ENCODE measurements at places on chromosomes 2 and 18.
A peak's percentile ranks its signal among the peaks of the same experiment; 100 is the strongest.

DNA sequence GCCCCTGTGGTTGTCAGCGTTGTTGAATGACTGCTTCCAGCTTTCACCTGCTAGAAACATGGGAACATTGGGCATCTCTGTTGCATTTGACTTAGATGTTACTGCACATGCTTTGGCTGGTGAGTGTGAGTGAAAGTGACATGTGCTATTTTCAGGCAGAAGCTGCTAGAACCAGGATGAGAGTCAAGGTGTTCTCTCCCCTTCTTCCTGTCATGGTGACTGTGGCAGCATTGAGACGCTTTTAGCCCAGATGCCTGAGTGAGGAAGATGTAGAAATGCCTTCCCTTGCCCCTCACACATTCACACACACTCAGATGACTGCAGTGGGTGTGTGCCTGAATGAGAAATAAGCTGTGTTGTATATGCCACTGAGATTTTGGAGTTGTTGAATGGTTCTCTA is 220.2 kb downstream of the PTPRM start:
- no peak for DNase-seq

DNA sequence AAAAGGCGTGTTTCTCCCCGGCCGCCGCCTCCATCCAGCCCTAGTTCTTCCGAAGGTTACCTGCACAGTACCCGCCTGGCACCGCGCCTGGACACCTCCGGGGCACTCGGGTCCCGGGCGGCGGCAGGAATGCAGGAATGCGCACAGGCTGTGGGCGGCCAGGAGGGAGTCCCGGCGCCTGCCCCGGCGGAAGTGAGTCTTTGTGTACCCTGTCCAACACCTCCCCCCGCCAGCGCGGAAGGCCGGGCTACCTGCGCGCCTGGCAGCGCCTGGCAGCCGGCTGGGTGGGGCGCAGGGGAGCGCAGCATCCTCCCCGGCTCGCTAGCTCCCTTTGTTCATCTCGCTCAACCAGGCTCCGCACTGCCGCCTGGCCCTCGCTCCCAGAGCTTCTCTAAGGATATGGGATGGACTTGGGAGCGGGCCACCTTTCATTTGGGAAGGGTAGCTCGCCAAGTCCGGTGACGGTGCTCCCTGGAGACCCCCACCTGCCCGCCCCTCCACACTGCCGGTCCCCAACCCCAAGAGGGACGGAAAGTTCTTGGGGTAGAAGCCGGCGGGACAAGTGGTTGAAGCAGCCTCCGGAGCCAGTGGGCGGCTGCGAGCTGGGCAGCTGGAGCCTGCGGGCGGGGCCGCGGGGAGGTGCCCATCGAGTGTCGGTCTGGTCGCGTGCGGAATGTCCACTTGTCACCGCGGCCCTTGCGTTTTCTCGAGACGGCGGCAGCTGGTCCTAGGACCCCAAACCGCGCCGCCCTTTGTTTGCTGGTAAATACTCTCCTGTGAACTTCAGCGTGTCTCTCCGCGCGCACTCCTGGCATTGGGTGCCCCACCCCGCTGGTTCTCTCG is 1.2 kb upstream of the ST6GAL2 start:
- DNase-seq: peak; percentile 58

GRCh38 chr2:168357797-168358472 is 98.1 kb upstream of the CERS6 start:
- no peak for DNase-seq

DNA sequence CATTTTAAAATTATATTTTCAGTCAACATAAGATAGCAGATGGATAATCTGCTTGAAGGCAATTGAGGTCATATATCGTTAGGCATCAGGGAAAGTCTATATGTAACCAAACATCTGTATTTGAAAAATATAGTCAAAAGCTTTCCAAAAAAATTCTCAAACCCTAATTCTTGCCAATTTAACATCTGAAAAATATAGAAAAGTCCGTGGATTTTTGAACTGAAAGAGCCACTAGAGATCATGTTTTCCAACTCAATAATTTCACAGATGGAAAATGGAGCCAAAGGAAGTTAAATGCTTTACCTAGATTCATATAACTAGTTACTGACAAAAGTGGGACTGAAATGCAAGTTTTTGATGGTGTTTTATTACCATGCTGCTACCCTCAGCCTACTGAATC is 185.1 kb upstream of the ZNF804A start:
- DNase-seq: no peak

DNA sequence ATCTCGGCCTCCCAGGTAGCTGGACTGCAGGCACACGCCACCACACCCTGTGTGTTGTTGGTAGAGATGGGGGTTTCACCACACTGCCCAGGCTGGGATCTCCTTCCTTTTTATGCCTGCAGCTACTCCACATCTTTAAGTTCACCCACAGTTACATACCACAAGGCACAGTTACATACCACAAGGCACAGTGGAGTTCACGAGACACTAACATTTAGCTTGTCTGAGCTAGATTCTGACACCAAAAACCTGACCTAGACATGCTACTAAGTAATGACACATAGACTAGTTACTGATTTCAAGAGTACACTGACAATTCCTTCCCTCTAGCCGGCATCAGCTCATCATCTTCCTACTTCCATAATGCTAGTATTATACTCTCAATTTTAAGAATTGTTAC is 4.3 kb downstream of the POLR2D start:
- no peak for DNase-seq

DNA sequence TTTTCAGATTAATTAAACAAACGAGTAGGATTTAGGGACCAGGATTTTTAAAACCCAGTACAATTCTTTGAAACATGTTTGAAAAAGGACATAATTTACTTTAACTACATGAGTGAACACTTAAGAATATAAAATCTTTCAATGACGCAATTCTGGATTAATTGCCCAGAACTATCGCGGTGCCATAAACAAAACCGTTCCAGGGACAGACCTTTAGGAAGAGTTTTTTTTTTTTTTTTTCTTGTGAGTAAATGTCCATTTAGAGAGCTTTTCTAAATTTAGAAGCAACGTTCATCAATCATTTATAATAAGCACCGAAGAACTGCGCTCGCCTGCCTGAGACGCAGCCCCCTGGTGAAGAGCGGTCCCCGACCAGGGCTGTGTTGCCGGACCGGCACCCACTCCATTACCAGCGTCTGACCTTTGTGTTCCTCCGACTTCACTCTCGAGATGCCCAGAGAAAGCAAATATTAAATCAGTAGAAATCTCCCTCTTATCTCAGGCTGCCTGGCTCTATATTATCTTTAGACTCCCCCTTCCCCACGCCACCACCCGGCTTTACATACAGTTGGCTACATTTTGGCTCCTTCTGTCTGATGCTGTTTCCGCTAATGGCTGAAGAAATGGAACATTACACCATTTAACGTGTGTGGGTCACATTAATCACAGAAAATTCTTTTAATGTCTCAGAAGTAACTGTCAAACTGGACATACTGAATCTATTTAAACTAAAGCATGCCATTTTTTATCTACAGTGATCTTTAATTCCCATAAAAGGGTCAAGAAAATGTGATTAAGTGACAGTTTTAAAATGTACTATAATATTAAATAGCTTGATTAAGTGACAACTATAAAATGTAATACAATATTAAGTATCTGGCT is 364.0 kb upstream of the MEIS1 start:
- no peak for DNase-seq
